ENCODE measurements at places on chromosomes 12 and 14.

- no peak for DNase-seq
Measured at GRCh38 chr12:17383321-17383720, 706.7 kb downstream of the RERGL start.

GRCh38 chr12:94753036-94753679 is 102.8 kb upstream of the TMCC3 start:
- no peak for DNase-seq

- no peak for DNase-seq
Measured at GRCh38 chr12:40959041-40959440, 229.1 kb upstream of the PDZRN4 start.

- DNase-seq = no peak
Measured at GRCh38 chr12:93039930-93040329, 110.8 kb upstream of the EEA1 start.

- no peak for DNase-seq
Measured at GRCh38 chr12:109716512-109717389, 3.1 kb downstream of the FAM222A start.

GRCh38 chr14:69518289-69519101 is 34.0 kb downstream of the PLEKHD1 start:
- DNase-seq = no peak

GRCh38 chr12:103350116-103350515 is 145.7 kb downstream of the C12orf42 start:
- no peak for DNase-seq

- no peak for DNase-seq
Measured at GRCh38 chr14:23121361-23121771, 2.3 kb upstream of the CEBPE start.

GRCh38 chr12:5195691-5196090 is 152.0 kb downstream of the KCNA5 start:
- no peak for DNase-seq

- DNase-seq = no peak
Measured at GRCh38 chr12:16112612-16113560, 164.6 kb downstream of the SLC15A5 start.

DNA sequence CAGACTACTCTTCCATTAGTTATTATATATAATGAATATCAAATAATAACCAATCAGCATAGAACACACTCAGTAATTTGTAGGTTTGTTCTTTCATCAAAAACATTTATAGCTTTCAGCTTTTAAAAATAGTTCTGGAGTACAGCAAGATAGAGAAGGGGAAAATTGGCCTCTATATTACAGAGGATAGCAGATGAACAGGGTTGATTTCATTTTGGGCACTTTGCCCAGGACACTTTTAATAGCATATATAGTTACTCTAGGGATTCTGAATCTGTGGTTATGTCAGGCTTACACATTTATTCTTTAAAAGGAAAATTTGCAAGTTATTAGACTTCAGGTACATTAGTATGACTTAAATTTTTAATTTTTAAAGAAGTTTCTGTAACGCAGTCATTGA is 52.6 kb downstream of the IFT81 start:
- DNase-seq = no peak

DNA sequence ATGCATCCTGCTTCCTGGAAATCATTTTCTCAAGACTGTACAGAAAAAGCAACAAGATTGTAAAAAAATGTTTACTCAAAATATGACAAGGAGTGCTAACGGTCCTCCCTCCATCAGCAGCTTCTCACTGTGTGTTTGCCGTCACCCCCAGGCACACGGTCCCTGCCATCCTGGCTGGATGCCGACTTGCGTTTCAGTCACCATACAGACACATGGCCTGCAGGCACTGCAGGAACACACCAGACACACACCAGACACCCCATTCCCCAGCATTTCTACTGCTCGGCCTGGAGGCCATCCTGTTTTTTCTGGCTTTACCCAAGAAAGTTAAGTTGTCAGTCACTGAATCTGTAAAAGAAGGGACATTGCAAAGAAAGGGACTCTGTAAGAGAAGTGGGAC is 10.8 kb downstream of the KCNK10 start:
- DNase-seq = no peak

DNA sequence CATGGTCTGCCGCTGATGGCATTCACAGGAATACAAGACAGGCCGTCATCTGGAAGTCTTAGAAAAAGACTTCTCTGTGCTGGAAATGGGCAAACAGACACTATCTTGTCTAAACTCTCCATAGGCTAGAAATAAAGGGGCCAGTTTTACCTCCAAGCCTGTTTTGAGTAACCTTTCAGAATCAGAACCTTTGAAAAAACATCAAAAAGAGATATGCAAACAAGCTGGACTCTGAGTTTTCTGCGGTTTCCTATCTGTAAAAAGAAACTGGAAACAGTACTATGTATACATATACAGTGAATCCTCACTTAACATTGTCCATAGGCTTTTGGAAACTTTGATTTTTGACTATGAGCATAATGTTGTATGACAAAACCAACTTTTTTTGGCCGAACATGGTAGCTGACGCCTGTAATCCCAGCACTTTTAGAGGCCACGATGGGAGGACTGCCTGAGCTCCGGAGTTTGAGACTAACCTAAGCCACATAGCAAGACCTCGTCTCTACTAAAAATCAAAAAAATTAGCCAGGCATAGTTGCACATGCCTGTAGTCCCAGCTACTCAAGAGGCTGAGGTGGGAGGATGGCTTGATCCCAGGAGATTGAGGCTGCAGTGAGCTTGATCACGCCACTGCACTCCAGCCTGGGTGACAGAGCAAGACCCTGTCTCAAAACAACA is 92.9 kb upstream of the MAX start:
- DNase-seq = no peak

GRCh38 chr12:1073652-1074051 is 82.6 kb downstream of the ERC1 start:
- DNase-seq = no peak

DNA sequence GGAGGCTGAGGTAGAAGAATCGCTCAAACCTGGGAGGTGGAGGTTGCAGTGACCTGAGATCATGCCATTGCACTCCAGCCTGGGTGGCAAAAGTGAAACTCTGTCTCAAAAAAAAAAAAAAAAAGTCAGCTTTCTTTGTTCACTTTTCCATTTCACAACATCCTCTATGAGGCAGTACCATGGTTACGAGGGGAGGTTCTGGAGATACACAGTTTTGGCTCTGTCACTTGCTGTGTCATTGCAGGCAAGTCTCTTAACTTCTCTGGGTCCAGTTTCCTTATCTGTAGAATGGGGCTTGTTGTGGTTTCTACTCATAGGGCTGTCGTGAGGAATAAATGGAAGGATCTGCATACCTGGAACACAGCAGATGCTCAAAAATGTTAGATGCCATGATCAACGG is 75.6 kb upstream of the SLC24A4 start:
- DNase-seq = no peak

GRCh38 chr12:77294016-77294415 is 228.6 kb upstream of the E2F7 start:
- DNase-seq = no peak

DNA sequence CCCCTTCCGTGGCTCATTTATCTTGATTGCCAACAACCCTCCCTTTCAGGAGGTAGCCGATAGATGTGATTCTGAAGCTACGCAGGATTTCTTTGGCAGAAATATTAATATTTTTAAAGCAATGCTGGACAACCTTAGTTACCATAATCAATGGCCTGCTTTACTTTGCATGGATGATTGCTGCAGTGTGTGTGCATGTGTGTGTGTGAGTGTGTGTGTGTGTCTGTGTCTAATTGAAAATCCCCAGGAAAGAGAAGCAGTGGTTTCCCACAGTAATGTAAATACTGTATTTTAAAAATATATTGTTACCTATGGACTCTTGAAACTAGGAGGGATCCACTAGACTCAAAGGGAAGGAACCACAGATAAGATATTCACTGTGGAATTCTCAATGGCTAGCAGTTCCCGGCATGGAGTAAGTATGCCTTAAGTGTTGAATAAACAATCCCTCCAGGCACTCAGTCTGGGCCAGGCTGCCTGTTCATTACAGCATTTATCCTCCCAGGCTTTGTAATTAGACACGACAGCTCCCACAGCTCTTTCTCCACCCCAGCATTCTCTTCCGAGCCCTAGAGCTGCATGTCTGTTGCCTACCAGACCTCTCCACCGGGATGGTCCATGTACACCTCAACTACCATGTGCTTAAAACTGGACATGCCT is 22.5 kb upstream of the C14orf132 start:
- no peak for DNase-seq

Data from CD4-positive, alpha-beta T cell treated with Interleukin-12 subunit alpha and Interleukin-12 subunit beta, for 1 hour (primary cell).